ENCODE measurements at places on chromosomes 7 and 10. TPM values are rescaled to one million over a fixed set of nuclear protein-coding genes. Genes with fewer than 3 reads are reported as not detected.
A peak's percentile ranks its signal among the peaks of the same experiment; 100 is the strongest.

The ANKIB1 gene
- 22.6 TPM for polyA plus RNA-seq

The CDNF gene
- polyA plus RNA-seq: 2.9 TPM

The CLDN12 gene
- 19.6 TPM for polyA plus RNA-seq

The ETV1 gene
- 11.0 TPM for polyA plus RNA-seq

The SLC26A3 gene
- polyA plus RNA-seq: not detected

The EN2 gene
- 1.0 TPM for polyA plus RNA-seq

The GRID2IP gene
- 0.18 TPM for polyA plus RNA-seq

The CFAP46 gene
- polyA plus RNA-seq: 0.12 TPM

The CPN1 gene
- polyA plus RNA-seq: not detected

DNA sequence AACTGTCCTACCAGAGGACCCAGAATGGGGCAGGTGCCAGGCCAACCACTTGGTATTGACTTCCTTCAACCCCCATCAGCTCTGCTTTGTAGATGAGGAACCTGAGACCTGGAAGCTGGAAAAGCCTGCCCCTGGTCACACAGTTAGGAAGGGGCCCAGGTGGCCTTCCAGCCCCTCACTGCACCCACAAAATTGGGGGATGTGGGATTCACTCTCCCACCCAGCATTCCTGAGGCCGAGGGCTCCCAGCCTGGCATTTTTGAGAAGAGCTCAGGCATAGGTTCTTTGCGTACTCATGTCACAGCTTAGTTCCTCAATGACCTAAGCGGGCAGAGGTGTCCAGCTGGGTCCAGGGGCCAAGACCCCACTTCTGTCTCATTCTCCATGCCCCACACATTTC is 46.1 kb downstream of the EBF3 start:
- DNase-seq: no peak

GRCh38 chr7:26155531-26156375 is 3.8 kb downstream of the NFE2L3 start:
- DNase-seq: no peak

GRCh38 chr10:98259606-98260315 is 8.2 kb downstream of the LOXL4 start:
- no peak for DNase-seq

- no peak for DNase-seq
Measured at GRCh38 chr10:86836044-86836443, 79.6 kb downstream of the BMPR1A start.

- DNase-seq: no peak
Measured at GRCh38 chr7:128010391-128011127, 20.7 kb downstream of the LRRC4 start.

DNA sequence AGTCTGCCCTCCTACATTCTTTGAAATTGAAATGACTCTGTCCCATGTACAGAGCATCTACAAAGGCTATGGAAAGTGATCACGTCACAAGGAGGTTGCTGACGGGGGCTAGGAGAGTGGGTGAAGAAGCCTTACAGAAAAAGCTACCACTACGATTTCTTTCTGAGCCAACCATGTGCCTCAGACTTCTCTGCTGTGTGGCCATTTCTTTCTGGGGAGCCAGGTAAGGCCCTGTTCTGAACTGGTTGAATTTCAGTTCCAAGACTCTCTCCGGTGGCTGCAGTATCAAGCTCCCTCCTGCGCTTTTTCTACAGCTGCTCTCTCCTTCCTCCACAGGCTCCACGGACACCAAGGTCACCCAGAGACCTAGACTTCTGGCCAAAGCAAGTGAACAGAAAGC is 112.5 kb upstream of the PRSS1 start:
- DNase-seq: no peak

GRCh38 chr7:34069676-34070075 is 164.3 kb downstream of the BMPER start:
- no peak for DNase-seq

DNA sequence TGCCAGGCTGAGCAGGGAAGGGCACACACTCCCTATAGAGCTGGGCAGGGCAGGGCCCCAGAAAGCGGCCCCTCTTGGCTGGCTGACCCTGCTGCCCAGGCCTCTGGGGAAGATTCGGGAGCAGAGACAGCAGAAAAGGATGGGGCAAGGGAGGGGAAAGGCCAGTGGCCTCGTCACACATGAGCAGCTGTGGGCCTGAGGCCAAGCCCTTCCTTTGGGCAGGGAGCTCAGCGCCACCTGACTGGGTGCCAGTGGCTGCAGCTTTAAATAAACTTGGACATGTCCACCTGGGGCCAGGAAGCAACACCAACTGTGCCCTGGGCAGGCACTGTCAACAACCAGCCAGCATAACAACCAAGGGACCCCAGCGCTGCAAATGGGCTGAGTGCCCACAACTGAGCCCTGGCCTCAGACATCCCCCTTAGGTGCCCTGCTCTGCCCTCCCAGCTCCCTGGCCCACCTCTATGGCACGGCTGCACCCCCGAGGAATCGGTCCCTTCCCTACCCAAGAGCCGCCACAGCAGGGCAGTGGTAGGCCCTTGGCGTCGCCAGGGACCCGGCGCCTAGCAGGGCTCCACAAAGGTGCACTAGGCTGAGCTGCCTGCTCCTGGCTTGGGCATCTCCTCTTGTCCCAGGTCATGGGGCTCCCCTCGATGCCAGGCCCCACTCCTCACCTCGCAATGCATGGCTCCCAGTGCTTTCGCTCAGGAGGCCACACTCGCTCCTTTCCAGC is 2.6 kb downstream of the CAMK2B start:
- DNase-seq: no peak

- DNase-seq: no peak
Measured at GRCh38 chr10:131641898-131642297, 258.9 kb upstream of the PPP2R2D start.

DNA sequence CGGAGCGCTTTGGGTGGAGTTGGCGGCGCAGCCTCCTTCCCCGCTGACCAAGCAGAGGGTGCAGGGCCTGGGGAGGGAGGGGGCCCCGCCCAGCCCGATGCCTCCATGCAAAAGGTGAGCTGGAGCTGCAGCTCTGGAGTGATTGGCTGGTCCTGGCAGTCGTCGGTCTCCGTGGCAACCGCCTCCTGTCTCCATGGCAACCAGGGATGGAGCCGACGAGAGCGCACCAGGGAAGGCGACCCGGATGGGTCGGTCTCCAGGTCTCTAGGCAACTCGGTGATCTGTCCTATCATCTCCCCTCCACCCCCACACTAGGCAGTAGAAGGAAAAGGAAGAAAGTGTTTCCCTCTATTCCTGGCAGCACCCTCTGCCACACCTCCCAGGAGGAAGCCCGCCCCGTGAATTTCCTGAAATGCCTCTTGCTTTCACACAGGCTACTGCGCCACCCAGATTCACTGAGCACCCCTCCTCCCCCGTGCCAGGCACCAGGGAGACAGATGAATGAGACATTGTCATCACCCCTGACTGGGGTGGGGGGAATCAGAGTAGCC is 647 bp upstream of the NACAD start:
- peak; percentile 23 for DNase-seq

GRCh38 chr10:98074315-98074911 is 44.0 kb upstream of the CRTAC1 start:
- DNase-seq: peak; percentile 8

GRCh38 chr7:87414794-87415188 is 60.7 kb downstream of the ABCB4 start:
- no peak for DNase-seq

GRCh38 chr7:36092221-36092771 is 60.8 kb upstream of the EEPD1 start:
- no peak for DNase-seq

- no peak for DNase-seq
Measured at GRCh38 chr7:121475806-121476205, 79.7 kb upstream of the FAM3C start.

DNA sequence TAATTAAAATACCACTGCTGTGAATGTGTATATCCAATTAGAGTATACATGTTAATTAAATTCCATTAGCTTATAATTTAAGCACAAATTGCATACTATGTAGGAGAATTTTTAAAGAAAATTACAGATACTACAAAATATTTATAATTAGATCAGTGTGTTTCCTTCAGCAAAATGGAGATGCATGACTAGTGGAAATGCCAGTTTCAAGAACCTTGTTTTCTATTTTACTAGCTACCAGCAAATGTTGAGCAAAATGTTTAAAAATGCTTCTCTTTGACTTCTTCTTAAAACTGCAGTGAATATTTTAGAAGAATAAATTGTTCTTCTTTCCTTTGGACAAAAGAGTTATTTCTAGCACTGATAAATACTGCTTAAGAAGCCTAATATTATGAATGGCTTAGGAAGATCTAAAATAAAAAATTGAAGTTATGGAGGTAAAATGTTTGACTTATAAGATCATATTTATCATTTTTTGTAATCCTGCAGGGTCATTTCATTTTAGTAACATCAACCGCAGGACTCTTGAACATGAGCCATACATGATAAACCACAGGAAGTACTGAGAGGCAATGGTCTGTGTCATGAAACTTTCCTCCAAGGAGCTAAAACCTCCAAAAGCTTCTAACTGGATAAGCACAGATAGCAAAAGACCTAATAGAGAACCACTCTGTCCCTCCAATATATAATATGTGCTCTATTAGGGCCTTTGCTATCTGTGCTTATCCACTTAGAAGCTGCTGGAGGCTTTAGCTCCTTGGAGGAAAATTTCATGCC is 1066.0 kb upstream of the CELF2 start:
- no peak for DNase-seq
